IMR-90 (cell line): ENCODE measurements at places on chromosomes 5 and 9.

GRCh38 chr5:4523038-4523437, 617.1 kb upstream of the ADAMTS16 start:
- no peak for DNase-seq
- no peak overlapping the region for H3K4me3 ChIP-seq
- H3K27ac ChIP-seq: no peak overlapping the region
- no peaks in the 10 kb centered on the region for H3K4me1 ChIP-seq
- H3K27me3 ChIP-seq: no peaks in the 10 kb centered on the region

DNA sequence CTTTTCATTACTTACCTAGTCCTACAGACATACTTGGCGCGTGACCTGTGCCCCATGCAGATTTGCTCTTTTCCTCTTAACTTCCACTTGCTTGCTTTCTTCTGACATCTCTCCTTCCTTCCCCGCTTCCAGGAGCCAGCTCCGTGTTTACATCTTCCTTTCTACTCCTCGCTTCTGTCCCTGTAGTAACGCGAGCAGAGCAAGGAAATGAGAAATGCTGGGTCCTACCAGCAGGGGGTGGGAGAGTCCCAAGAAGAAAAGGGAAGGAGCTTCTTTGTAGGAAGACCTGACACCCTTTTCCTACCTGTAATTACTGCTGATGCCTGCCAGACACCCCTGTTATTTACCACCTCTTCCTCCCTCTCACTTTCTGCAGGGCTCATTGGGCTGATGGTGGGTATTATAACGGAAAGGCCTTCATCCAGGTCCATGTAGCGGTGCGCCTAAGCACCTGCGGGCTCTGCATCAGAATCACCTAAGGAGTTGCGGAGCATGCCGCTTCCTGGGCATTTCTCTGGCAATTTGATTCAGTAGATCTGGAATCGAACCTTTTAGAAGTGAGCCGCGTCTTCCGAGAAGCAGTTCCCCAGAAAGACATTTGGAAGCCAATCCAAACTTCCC, 1260.8 kb upstream of the WWC1 start:
- no peaks in the 10 kb centered on the region for H3K27me3 ChIP-seq
- no peak overlapping the region for H3K27ac ChIP-seq
- H3K4me1 ChIP-seq: no peaks in the 10 kb centered on the region
- no peak overlapping the region for H3K4me3 ChIP-seq
- DNase-seq: no peak
- no peaks in the 10 kb centered on the region for H3K36me3 ChIP-seq

DNA sequence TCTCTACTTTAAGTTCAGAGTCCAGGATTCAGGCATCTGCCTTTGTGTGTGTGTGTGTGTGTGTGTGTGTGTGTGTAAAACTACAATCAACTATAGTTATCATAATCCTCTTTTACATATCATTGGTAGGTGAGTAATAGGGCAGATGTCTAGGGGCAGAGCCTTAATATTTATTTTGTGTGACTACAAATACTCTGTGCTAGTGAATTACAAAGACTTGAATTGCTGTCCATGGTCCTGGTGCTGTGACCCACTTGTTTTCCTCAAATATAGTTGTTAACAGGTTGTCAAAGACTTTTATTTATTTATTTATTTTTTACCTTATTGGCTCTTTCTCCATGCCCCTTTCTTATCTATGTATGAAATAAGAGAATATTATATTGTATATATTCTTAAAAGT, 196.8 kb downstream of the ANXA1 start:
- no peaks in the 10 kb centered on the region for H3K27me3 ChIP-seq
- DNase-seq: no peak
- no peaks in the 10 kb centered on the region for H3K36me3 ChIP-seq
- no peak overlapping the region for H3K4me3 ChIP-seq
- no peak overlapping the region for H3K27ac ChIP-seq

- no peak for DNase-seq
- no peaks in the 10 kb centered on the region for H3K36me3 ChIP-seq
- no peak overlapping the region for H3K4me3 ChIP-seq
- peaks cover 16% of the 10 kb centered on the region for H3K27me3 ChIP-seq
These were observed 34.6 kb upstream of the WHRN start for GRCh38 chr9:114539701-114540380.

DNA sequence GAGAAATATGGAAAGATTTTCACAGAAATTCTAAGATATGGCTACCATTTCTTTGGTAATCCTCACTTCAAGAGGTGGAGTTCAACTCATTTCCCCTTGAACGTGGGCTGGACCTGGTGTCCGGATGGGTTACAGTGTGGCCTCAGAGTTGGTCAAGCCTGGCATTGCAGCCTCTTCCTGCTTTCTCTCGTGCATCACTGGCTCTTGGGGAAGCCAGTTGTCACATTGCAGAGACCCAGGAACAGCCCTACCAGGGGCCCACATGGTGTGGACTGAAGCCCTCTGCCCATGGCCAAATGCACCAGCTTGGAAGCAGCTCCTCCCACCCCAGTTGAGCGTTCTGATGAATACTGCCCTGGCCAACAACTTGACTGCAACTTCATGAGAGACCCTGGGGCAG, 47.7 kb upstream of the FCN1 start:
- no peak overlapping the region for H3K27ac ChIP-seq
- no peak for DNase-seq
- no peaks in the 10 kb centered on the region for H3K36me3 ChIP-seq

DNA sequence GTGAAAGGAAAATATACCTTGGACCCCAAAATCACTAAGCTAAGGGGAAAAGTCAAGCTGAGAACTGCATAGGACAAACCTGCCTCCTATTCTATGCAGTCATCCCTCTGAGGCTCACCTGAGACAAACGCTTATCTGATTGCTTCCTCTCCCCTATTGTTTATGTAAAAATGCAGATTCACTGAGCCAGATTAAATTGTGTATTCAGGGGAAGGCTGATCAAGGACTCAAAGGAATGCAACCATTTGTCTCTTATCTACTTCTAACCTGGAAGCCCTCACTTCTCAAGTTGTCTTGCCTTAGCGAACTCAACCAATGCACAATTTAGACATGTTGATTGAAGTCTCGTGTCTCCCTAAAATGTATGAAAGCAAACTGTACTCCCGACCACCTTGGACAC, 13.3 kb downstream of the SPARC start:
- no peaks in the 10 kb centered on the region for H3K27me3 ChIP-seq
- peak overlapping the region; percentile 71; the same call in 1 of the 2 replicates for H3K27ac ChIP-seq
- H3K36me3 ChIP-seq: peaks cover 84% of the 10 kb centered on the region
- DNase-seq: no peak
- H3K4me3 ChIP-seq: no peak overlapping the region
- peaks cover 61% of the 10 kb centered on the region for H3K4me1 ChIP-seq

- no peak overlapping the region for H3K4me3 ChIP-seq
- H3K27ac ChIP-seq: no peak overlapping the region
- DNase-seq: no peak
- H3K36me3 ChIP-seq: no peaks in the 10 kb centered on the region
- H3K27me3 ChIP-seq: peaks cover 74% of the 10 kb centered on the region
These were observed 77.2 kb upstream of the RAPGEF1 start for GRCh38 chr9:131817073-131817472.

DNA sequence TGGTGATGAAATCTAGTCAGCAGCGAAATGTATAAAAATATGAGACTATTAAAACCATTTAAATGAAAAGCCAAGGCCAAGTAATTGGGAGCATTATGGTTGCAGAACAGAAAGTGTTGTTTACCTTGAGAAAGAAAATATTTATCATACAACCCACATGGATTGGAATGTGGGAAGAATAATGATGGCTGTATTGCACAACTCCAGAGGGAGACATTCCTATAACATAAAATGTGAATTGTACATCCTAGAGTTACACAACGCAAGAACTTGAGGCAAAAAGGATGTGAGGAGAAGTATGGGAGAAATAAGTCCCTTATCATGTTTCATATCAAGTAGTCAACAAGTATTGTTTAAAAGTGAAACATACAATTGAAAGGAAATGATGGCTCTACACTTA, 1014.0 kb upstream of the SEMA6A start:
- no peak overlapping the region for H3K27ac ChIP-seq
- no peaks in the 10 kb centered on the region for H3K27me3 ChIP-seq
- H3K4me3 ChIP-seq: no peak overlapping the region

DNA sequence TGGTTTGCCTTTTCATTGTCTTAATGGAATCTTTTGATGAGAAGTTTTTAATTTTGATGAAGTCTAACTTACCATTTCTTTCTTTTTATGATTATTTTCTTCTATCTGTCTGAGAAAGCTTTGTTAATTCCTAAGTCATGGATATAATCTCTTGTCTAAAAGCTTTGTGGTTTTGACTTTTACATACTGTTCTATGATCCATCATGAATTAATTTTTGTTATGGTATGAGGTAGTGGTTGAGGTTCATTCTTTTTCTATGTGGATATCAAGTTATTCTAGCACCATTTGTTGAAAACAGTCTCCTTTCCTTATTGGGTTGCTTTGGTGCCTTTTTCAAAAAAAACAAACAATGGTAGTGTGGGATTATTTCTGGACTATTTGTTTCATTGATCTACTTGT, 20.4 kb downstream of the FBXO10 start:
- H3K36me3 ChIP-seq: peaks cover 2% of the 10 kb centered on the region
- H3K27ac ChIP-seq: no peak overlapping the region
- no peak overlapping the region for H3K4me3 ChIP-seq
- peak; percentile 68 for DNase-seq
- H3K27me3 ChIP-seq: no peaks in the 10 kb centered on the region

- peaks cover 21% of the 10 kb centered on the region for H3K4me1 ChIP-seq
- no peaks in the 10 kb centered on the region for H3K27me3 ChIP-seq
- no peaks in the 10 kb centered on the region for H3K36me3 ChIP-seq
- H3K27ac ChIP-seq: no peak overlapping the region
- no peak overlapping the region for H3K4me3 ChIP-seq
These were observed 4.8 kb downstream of the ECSCR start for GRCh38 chr5:139457653-139458306.

DNA sequence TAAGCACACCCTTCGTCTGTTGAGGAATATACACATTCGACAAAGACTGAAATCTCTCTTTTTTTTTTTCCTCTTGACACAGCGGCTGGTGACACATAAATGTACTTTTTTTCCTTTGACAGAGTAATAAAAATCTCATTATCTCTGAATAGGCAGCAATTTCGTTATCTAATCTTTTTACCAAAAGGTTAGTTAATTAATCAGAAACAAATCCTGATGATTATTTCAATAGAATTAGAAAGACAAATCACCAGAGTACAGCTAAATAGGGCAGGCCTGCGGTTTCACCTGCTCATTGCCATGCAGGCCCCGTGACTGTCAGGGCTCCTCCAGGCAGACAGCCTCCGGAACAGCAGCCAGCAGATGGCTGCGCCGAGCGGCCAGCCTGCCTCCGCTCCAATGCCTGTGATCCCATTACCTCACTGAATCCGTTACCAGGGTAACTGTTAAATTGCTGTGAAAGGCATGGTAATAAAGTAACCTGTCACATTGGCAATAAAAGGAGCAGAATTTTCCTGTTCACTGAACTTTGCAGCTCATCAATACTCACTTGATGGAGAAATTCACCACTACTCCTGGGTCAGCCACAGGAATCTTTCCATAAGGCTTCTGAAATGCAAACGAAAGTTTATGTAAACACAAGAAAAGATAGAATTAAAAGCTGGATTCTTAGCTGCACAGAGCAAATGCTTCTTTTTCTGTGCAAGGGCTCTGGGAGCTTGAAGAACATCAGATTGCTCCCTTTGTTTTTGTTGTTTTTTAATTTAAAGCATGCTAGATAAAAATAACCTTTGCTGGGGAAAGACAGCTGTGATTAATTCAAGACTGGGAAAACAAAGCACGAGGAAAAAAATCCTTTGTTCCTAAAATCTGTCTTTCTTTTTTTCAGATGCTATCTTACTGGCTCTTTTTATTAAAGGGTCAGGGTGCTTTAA, 666.4 kb upstream of the ZNF608 start:
- peaks cover 20% of the 10 kb centered on the region for H3K4me1 ChIP-seq
- H3K36me3 ChIP-seq: no peaks in the 10 kb centered on the region
- peak overlapping the region; percentile 10; the same call in 1 of the 2 replicates for H3K4me3 ChIP-seq
- H3K27ac ChIP-seq: no peak overlapping the region
- no peaks in the 10 kb centered on the region for H3K27me3 ChIP-seq

- no peaks in the 10 kb centered on the region for H3K27me3 ChIP-seq
- no peak overlapping the region for H3K27ac ChIP-seq
- H3K4me1 ChIP-seq: no peaks in the 10 kb centered on the region
- no peaks in the 10 kb centered on the region for H3K36me3 ChIP-seq
- DNase-seq: no peak
- H3K4me3 ChIP-seq: no peak overlapping the region
These were observed 14.0 kb downstream of the IRGM start for GRCh38 chr5:150860246-150860821.

DNA sequence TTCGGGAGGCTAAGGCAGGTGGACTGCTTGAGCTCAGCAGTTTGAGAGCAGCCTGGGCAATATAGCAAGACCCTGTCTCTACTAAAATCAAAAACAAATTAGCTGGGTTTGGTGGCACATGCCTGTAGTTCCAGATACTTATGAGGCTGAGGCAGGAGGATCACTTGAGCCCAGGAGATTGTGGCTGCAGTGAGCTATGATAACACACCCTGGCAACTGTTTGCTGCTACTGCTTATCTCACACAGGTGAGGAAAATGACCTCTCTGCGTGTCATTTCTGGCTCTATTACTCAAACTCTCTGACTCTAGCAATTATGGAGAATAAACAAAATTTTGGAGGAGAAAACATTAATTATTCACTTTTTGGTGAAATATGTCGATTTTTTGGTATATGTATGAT, 45.3 kb upstream of the TMC1 start:
- H3K27ac ChIP-seq: peak overlapping the region; percentile 8; the same call in 1 of the 2 replicates
- no peak for DNase-seq
- no peaks in the 10 kb centered on the region for H3K36me3 ChIP-seq
- H3K4me1 ChIP-seq: peaks cover 25% of the 10 kb centered on the region

GRCh38 chr9:23811633-23812032, 14.4 kb downstream of the ELAVL2 start:
- H3K27me3 ChIP-seq: no peaks in the 10 kb centered on the region
- no peak overlapping the region for H3K4me3 ChIP-seq
- no peaks in the 10 kb centered on the region for H3K4me1 ChIP-seq
- no peak for DNase-seq
- no peak overlapping the region for H3K27ac ChIP-seq

- H3K27me3 ChIP-seq: peaks cover 9% of the 10 kb centered on the region; the same call in 1 of the 2 replicates
- H3K4me3 ChIP-seq: no peak overlapping the region
- DNase-seq: no peak
- no peak overlapping the region for H3K27ac ChIP-seq
These were observed 61.4 kb upstream of the PPP1R26 start for GRCh38 chr9:135418161-135418560.

DNA sequence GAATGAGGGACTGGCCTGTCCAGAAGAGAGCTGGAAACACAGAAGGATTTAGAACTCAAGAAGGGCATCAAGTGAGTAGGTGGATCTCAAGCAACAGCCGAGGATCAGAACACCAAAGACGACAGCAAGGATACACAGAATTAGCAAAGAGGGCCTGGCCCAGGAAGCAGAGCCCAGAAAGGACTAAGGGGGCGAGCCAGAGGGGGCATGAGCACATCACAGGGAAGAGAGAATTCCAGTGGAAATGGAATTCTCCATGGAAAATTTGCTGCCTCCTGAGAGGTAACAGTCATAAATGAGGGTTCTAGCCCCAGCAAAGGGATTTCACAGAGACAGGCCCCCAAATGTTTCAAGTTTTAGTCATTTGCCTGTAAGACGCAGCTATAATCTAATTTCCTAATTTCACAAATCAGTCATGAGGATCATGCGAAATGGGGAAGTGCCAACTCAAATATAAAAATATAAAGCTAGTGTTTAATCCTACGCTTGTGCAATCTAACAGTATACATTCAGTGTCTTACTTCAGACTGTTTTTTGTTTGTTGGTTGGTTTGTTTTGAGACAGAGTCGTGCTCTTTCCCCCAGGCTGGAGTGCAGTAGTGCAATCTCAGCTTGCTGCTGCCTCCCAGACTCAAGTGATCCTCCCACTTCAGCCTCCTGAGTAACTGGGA, 46.7 kb downstream of the FNBP1 start:
- H3K4me3 ChIP-seq: no peak overlapping the region
- H3K27ac ChIP-seq: no peak overlapping the region
- H3K36me3 ChIP-seq: peaks cover 2% of the 10 kb centered on the region; the same call in 1 of the 2 replicates
- H3K4me1 ChIP-seq: peaks cover 11% of the 10 kb centered on the region
- DNase-seq: no peak
- H3K27me3 ChIP-seq: no peaks in the 10 kb centered on the region
